ENCODE measurements at places on chromosomes 5 and 9.

DNA sequence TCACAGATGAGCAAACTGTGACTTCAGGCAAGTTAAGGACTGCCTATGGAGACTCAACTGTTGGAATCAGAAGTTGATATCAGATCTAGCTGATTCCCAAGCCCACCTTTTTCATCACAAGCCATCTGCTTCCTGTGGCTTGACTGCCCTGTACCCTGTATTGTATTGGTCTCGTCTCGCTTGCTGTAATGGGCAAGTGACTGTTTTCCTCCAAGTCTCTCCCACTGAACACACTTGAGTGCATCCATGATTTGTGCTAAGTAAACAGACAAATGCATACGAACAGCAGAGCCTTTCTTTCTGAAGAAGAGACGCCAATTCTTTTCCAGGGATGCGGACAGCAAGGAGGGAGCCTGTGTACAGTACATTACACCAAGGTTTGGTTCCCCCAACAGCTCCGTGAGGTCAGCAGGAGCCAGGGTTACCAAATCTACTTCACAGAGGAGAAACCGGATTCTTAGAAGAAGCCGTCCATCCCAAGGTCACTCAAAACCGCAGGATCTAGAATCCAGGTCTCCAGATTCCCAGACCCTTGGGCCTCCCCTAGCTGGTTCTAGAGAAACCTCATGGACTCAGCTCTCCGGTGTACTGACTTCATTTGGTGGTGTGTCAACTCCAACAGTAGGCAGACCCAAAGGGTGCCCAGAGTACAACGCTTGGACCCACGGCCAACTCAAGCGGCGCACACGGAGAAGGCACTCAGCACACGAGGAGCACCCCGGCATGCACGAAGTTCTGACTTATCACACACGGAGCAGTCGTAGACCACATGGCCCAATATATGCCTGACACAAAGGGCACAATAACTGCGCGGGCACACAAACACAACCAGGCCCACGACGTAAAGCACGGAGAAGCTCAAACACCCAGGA is 1.1 kb downstream of the BAG1 start:
- peak; percentile 10 for DNase-seq

DNA sequence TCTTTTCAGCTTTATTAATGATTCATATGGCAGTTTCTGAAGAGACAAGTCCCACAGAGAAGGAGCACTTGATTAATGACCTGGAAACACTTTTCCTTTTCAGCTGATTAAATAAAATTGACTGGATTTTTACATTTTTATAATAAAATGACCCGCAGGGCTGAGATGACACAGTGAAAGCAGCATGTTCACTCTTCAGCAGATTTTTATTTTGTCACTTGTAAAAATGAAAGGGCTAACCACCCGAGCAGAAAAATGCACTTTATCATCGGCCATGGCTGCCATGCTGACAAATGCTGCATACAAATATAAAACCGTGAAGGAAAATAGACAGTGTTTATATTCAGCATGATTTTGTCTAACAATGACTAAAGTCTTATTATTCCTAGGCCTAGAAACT is 321.6 kb upstream of the ITGA1 start:
- DNase-seq: no peak

DNA sequence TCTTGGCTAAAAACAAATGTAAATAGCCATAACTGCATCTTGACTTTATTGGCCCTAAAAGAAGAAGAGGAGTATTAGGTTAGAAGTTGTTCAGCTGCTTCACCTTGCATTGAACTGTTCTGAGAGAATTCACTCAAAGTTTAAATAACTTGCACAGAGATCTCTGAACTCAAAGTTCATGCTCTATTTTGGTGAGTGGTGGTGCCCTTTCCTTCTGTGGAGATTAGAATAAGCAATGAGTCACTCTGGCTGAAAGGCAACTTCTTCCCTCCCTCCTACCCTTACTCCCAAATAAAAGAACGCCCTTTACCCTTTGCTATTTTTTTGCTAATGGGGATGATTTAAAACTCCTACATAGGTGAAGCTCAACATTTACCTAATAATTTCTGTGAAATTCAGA is 48.9 kb downstream of the ERMP1 start:
- DNase-seq: no peak

DNA sequence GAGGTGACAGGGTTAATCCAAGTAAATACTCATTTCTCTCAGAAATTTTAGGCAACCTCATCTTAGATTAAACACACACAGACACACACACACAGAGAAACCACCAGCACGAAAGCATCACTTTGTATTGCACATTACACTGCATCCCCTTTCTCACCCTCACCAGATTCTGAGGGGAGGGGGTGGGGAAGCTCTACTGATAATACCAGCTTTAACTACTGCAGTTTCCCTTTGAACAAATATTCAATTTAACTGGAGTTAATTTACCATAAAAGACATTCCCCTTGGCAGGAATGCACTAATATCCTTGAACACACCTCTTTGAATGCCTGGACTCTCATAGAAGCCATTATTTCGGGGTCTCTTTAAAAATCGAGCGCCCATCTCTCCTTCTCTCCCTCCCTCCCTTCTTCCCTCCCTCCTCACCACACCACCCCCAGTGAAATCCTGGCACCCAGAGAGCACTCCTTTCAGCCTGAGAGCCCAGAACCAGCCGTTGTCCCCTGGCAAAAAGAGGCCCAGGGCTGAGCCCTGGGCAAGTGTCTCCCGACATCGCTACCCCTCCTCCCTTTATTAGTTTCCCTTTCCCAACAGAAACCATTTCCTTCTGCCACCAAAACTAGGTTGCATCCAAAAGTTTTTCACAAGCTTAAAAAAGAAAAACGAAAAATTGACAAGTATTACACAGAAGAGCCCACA is 2.8 kb upstream of the NFIB start:
- no peak for DNase-seq

DNA sequence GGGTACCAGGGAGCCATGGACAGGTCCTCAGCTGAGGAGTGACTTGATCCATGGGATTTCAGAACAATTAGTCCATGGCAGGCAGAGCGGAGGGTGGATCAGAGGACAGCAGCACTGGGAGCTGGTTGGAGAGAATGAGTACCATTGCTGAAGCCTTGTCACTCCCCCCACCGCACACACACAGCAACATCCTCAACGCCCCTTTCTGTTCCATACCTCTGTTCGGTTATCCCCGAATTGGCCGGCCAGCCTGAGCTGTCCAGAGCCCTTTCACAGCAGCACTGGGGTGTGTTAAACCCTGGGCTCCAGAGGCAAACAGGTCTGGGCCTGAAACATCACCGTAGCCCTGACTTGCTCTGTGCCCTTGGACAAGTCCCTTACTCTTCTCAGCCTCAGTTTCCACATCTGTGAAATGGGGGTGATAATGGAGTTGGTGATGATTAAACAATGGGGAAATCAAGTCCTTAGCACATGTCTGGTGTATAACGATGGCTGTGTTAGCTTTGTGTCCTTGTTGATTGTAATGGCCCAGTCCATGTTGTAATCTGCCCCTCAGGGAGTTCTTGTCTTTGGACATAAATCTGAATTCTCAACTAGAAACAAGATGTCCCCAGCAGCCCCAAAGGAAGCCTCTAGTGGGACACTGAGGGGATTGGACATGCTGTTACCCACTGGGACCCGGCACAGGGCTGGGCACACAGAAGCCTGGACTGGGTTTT is 16.9 kb downstream of the GSN start:
- no peak for DNase-seq

- DNase-seq: no peak
Observed at GRCh38 chr5:35861718-35862117, 5.0 kb downstream of the IL7R start.

DNA sequence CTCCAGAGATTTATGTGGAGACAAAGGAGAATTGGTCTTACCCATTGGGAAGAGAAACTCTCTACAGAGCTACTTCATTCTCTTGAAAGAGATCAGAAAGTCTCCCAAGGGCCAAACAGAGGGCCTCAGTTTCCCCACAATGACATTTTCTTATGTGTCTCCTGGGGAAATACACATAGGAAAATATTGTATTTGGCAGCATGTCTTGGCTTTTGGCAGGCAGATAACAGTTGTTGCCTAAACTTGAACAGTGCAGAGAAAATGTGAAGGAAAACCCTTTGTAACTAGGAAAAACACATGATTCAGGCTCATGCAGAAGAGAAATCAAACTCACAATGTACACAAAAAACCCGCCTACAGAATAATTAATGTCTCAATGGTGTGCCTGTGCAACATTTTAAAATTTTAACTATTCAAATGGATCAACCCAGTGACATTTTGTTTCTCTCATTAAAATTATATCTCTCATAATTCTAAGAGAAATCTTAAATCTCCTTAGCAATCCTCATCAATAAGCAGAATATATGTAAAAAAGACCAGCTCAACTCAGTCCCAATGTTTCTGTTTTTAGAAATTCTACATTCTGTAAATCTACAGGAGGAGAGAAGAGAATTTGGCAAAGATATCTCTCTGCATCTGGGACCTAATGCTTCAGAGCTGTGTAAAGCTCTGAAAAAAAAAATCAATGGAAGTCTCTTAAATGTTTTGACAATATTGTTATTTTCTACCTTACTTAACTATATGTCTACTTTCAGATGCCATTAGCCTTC is 205.1 kb downstream of the ADAMTSL1 start:
- DNase-seq: no peak

- no peak for DNase-seq
Observed at GRCh38 chr5:9613360-9613759, 16.8 kb downstream of the TAS2R1 start.

- DNase-seq: no peak
Observed at GRCh38 chr5:139190125-139190524, 8.0 kb downstream of the SIL1 start.
